NCI-H226 (cell line): ENCODE measurements at places on chromosomes 13 and 19.

DNA sequence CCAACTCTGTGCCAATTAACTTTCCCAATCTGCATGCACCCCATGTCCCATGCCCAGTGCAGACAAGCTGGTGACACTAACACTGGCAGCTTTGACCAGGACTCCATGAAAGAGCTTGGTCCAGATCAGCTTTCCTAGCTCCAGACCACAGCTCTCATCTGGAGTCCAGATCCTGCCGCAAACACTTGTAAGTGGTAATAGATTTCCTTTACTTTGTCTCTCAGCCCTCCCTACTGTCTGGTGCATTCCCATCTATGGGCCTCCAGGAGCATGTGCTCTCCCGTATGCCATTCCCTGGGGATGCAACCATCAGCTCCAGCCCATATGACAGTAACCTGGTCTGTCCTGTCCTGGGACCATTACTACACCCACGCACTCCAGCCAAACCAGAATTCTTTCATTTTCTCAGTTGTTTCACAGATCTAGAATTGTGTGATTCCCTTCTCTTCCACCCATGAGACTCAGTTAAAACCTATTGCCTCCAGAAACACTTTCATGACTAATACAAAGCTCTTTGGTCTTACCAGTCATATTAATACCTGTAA lies 4.9 kb upstream of the STARD13 start:
- no peak for DNase-seq

DNA sequence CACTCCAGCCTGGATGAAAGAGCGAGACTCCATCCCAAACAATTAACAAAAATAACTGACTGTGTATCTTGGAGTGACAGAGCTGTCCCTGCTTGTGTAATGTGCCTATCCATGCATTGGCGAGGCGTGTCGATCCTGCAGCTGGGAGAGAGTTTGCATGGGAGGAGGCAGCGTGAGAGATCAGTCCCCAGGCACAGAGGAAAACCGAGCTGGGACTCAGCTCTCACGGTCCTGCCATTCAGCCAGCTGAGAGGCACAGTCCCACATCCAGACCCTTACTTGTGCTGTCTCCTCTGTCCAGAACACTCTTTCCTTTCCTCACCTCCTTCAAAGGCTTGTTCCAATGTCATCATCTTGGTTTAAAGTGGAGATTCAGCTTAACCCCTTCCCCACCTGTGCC lies 11.9 kb upstream of the SULT2B1 start:
- DNase-seq = no peak

GRCh38 chr19:4298810-4299550 lies 3.2 kb downstream of the TMIGD2 start:
- DNase-seq = no peak

DNA sequence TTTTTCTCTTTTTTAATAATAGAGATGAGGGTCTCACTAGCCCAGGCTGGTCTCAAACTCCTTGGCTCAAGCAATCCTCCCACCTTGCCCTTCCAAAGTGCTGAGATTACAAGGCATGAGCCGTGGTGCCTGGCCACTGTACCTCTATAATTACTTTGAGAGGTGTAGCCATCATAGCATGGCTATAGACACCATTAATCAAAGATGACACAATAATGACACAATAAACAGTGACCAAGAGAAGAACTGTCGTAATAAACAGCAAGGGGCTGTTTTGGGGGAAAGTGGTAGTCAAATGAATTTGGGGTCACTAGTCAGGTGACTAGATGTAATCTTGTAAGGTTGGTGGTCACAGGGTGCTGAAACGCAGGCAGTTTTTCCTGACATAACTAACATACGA lies 30.4 kb downstream of the KLF5 start:
- DNase-seq = no peak

GRCh38 chr13:28983641-28984040 lies 163.5 kb downstream of the MTUS2 start:
- no peak for DNase-seq

DNA sequence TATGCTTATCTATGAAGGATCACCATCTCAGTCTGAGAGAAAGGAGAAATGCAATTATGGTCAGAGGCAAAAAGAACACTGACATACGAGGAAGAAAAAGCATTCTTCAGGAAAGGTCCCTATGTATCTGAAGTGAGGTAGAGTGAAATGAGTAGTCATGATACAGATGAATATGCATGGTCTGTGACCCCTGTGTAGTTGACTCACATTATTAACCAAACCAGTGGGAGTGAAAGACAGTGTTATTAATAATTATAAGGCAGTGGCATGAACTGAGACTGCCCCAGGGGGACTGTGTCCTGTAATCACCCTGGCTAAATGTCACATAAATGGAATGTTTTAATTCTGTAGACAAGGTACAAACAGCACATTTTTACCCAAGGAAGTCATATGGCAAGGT lies 1320.2 kb upstream of the PCDH9 start:
- no peak for DNase-seq

DNA sequence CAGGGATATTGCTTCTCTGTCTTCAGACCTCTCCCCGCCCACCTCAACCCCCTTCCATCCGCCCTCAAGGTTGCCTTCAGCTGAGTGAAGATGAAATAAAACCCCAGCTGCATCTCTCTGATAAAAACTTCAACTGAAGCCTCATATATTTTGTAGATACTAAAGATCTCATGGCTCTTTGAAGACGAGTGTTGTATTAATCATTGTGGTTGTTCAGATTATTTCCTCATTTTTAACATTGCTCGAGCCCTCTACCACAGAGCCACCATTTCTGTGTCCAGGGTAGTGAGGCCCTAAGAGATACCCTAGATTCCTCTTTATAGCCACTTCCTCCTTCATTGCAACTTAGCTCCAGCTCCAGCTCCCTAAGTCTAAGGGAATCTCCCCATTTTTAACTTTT lies 312.8 kb upstream of the ZNF507 start:
- no peak for DNase-seq

GRCh38 chr13:79187917-79188690 lies 218.0 kb downstream of the RBM26 start:
- DNase-seq = no peak

DNA sequence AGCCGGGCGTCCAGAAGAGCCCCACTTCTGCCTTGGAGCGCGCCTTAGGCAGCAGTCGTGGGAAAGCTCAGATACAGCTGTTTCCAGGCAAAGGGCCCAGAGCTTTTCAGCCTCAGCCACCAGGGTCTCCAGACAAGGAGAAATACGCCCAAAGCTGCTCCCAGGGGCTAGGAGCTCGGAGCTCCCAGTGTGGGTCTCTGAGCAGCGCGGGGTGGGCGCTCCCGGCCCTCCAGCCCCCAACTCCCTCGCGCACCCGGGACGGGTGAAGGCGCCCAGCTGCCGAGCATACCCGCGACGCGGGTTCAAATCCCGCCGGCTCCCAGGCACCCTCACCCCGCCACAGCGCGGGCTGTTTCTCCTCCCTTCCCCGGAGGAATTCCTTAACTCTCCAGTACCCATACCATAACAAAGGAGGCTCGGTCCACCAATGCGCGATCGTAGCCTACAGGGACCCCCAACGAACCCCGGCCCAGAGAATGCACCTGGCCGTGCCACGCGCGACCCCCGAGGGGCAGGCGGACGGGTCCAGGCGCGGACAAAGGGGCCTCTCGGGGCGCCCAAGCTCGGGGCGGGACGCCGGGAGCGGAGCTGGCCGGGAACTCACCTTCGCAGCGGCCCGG lies 507 bp downstream of the COL4A1 start:
- no peak for DNase-seq

- no peak for DNase-seq
Observed at GRCh38 chr19:44344255-44344654, 12.2 kb downstream of the ZNF112 start.

- no peak for DNase-seq
Observed at GRCh38 chr13:110271313-110271712, 35.6 kb downstream of the COL4A1 start.

GRCh38 chr19:7356899-7357627 lies 8.3 kb downstream of the ARHGEF18 start:
- DNase-seq = no peak

DNA sequence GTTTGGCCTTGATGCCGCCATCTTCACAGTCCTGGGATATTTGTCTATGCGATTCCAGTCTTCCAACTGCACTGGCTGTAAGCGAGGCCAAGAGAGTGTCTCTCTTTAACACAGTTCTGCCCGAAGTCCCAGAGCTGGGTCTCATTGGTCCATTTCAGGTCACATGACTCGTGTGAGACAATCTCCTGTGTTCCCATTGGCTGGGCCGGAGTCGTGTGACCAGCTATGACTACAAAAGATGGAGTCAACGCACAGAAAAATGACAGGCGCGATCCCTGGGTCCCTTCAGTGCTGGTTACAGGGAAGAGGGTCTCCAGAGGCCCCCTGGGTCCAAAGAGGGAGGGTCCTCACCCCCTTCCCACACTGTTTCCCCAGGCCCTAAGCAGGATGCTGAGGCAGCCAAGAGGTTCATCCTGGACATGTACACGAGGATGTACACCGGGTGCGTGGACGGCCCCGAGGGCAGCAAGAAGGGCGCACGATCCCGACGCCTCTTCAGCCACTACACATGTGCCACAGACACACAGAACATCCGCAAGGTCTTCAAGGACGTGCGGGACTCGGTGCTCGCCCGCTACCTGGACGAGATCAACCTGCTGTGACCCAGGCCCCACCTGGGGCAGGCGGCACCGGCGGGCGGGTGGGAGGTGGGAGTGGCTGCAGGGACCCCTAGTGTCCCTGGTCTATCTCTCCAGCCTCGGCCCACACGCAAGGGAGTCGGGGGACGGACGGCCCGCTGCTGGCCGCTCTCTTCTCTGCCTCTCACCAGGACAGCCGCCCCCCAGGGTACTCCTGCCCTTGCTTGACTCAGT lies 15.9 kb upstream of the S1PR4 start:
- DNase-seq = no peak

DNA sequence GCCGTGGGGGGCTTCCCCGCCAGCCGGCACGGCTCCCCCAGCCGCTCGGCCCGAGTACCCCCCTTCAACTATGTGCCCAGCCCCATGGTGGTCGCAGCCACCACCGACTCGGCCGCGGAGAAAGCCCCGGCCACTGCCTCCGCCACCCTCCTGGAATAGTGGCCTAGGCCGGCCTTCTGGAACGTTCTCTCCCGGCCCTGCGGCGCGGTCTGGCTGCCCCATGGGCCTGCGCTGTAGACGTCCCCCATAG lies 9.0 kb downstream of the C19orf25 start:
- no peak for DNase-seq

GRCh38 chr19:41019346-41019745 lies 28.3 kb downstream of the CYP2B6 start:
- DNase-seq = no peak

- no peak for DNase-seq
Observed at GRCh38 chr13:74661851-74662250, 527.6 kb upstream of the KLF12 start.

DNA sequence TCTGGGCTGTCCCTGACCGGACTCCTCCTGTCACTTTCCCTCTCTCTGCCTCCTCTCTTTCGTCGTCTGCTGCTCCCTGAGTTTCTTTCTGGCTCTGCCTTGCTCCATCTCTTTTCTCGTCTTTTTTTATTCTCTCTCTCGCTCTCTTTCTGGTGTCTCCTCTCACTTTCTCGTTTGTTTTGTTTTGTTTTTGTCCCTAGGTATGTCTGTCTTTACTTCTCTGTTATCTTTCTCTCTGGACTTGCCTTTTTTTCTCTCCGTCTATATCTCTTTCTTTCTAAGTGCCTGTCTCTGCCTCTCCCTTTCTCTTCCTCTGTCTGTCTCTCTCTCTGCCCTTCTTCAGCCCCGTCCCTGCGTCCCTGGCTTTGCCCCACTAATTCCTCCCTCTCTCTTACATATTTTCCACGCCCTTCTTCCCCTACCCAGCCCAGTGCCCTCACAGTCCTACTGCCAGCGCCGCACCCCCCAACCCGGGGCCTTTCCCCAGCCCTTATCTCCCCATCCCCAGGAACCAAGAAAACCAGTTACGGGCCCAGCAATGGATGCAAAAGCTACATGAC lies 48.1 kb upstream of the SHKBP1 start:
- DNase-seq = no peak

DNA sequence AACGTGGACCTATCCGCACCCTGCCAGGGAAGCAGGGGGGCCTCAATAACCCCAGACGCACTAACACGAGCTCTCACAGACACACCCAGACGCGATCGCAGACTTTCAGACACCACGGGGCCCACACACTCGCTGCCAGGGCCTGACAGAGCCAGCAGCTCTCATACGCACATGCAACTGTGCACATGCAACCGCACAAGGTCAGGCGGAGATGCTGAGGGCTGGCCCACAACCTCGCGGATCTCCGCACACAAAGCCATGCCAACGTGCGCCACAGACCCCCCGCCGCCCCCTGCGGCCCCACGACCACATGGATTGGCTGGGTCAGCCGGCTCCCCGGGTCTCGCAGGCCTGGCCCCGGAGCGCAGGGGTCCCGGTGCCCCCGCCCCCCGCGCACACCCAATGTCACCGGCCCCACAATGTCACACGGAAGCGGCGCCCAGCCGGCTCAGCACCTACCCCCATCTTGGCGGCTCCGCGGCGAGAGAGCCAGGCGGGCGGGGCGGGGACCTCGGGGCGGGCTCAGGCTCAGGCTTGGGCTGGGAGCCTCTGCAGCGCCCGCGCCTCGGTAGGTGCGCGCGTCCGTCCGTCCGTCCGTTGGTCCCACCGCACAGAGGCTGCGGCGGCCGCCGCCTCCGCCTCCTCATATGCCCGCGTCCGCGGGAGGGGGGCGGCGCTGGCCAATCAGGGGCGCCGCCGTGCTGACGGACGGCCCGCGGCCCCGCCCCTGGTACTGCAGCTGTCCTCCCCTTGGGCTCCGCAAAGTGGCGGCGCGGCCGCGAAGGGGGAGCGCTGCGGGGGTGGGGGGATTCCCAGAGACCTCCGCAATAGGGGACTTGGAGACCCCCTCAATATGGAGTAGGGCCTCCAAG lies at the start of gene ATP1A3:
Gene ATP1A3, minus strand, starts transcription at position 619 of the 872 bp plus-strand sequence. Its CDS starts 154 bp downstream, at position 465.
- peak; percentile 82 for DNase-seq

- DNase-seq = peak; percentile 29
Observed at GRCh38 chr13:100100115-100100879, 11.4 kb downstream of the PCCA start.

DNA sequence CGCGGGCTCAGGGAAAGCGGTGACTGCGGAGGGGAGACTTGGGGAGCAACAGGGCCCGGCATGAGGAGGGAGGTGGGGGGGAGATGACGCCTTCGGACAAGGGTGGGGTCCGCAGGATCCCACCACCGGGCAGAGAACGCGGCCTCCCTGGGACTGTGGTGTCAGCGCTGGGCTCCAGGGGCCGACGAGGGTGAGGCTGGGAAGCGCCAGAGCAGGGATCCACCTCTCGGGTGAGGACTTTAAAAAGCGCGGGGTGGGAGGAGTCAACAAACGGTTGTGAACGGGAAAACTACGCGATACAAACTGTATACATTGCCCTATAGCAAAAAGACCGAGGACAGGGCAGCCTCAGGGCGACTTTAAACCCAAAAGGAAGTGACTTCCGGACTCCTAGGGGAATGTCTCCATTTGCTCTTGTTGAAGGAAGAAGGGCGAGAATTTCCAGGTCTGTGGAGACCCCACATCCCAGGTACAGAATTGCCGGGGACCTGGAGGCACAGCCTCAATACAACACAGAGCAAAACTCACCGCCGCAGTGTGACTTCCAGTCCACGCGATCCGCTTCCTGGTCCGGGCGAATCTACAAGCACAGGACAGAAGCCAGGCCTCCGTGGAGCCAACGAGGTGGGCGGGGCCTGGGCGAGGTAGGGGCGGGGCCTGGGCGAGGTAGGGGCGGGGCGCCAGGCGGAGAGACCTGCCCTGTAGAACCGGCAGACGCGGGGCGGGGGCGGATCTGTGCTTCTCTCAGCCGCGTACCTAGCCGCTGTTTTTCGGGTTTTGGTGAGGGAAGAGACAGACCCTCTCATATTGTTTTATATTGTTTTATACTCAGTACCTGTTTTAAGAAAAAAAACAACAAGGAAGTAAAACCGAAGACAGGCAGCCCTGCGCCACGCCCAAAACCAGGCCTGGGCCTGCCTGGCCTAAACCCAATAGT lies at the start of gene ZNF888:
Gene ZNF888, minus strand, starts transcription at position 588 of the 937 bp plus-strand sequence. CDS start 5,555 bp downstream, outside the sequence.
- peak; percentile 75 for DNase-seq

- no peak for DNase-seq
Observed at GRCh38 chr19:10828981-10829821, 6.8 kb downstream of the TMED1 start.

- no peak for DNase-seq
Observed at GRCh38 chr13:61685682-61686012, 270.0 kb upstream of the PCDH20 start.
